ENCODE measurements at places on chromosomes 6 and 20.

- no peak for DNase-seq
Measured at GRCh38 chr6:63529498-63529897, 42.8 kb upstream of the LOC128125822 start.

DNA sequence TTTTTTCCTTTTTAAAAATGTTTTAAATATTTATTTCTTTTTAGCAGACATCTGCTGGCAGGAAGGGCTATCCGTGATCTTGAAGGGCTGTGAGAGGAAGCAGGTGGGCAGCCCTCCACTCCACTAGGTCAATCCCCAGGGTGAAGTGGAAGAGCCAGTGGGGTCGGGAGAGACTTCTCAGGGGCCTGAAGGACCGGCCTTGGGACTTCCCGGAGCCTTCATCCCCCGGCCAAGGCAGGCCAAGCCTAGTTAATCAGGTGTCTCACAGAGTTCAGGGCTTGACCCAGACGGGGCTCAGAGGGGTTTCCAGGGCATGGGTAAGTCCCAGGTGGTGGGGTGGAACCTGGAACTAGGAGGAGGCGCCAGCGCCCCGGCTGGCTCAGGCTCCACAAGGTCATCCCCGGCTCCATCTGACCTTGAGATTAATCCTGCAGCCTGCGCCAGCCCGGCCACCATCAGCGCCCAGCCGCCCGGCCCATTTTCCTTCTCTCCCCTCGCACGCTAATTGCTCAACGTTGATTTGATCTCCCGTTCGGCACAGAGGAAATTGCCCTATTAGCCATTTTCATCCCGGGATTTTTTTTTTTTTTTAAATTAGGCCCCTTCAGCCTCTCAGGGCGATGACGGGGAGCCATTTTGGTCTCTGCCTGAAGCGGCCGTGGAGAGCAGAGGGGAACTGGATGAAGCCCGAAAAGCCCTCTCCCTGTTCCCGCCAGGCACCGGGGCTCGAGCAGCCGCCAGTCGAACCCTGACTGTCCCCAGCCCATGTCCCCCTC lies 44.4 kb downstream of the MDFI start:
- DNase-seq: no peak

- DNase-seq: no peak
Measured at GRCh38 chr6:46845126-46845525, 51.9 kb downstream of the MEP1A start.

GRCh38 chr6:161238500-161238899 lies 35.4 kb downstream of the AGPAT4 start:
- DNase-seq: no peak

DNA sequence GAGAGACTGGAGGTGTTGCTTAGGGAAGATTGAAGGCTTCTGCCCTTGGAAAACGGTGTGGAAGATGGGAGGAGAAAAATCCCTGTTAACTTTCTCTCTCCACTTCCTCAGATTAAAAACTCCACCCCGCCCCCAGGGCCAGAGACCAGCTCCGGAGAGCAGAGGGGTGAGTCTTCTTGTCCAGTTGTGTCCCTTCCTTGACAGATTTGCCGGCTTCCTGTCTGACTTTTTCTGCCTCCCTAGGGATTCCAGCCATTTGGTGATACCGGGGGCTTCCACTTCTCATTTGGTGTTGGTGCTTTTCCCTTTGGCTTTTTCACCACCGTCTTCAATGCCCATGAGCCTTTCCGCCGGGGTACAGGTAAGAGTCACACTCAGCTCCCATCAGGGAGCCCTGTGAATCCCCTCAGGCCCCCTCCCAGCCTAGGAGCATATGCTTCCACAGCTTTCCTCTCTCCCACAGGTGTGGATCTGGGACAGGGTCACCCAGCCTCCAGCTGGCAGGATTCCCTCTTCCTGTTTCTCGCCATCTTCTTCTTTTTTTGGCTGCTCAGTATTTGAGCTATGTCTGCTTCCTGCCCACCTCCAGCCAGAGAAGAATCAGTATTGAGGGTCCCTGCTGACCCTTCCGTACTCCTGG lies 1.7 kb downstream of the RNF5 start:
- no peak for DNase-seq

DNA sequence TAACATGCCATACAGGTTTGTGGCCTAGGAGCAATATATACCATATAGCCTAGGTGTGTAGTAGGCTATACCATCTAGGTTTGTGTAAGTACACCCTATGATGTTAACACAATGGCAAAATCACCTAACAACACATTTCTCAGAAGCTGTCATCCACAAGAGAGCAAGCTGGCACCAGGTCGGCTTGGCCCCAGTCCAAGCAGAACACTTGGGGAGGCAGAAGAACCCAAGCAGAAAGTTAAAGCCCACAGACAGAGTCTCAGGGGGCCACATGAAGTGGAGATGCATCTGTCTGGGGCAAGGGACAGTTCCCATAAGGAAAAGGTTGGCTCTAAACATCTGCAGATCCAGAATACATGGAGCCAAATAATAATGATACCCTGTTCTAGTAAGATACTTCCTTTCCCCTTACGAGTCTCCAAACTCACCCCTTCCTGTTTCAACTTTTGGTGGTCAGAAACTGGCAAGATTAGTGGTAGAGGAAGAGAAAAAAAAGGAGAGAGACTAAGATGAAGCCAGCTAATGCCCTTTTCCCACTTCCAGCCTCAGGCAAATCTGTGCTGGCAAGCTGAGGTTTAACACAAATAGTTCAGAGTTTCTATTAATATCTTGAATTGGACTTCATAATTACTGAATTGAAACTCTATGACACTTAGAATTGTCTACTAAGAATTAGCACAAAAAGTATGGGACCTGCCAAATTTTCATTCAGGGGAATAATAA lies 29.5 kb downstream of the TCF21 start:
- no peak for DNase-seq

- no peak for DNase-seq
Measured at GRCh38 chr6:13929196-13929595, 4.4 kb downstream of the RNF182 start.

- DNase-seq: no peak
Measured at GRCh38 chr20:59138114-59138748, 25.4 kb upstream of the ZNF831 start.

Measured in stimulated activated CD4-positive, alpha-beta T cell treated with anti-CD3 and anti-CD28 coated beads, Interleukin-2, amount 100 ng/mL, for 24 hours (primary cell).